ENCODE measurements at places on chromosomes 6 and 20.

GRCh38 chr6:157649311-157650260 is 173.5 kb upstream of the SNX9 start:
- DNase-seq, result no peak

DNA sequence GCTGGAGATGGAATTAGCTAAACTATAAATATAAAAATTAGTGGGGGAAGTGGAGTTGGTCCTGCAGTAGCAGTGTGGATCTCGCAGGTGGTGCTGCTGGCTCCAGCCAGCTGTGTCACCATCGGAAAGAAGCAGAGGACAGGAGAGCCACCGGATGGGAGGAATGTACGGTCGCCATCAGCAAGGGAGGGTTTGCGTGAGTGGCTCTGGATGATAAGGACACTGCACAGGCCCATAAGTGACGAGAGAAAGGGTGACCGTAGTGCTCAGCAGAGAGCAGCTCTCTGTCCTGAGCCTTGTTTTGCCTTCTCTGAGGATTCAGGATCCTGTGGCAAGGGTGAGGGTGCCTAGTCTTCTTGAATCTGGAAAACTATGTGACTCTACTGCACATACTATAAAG is 378.7 kb downstream of the ZFAND3 start:
- no peak for DNase-seq

DNA sequence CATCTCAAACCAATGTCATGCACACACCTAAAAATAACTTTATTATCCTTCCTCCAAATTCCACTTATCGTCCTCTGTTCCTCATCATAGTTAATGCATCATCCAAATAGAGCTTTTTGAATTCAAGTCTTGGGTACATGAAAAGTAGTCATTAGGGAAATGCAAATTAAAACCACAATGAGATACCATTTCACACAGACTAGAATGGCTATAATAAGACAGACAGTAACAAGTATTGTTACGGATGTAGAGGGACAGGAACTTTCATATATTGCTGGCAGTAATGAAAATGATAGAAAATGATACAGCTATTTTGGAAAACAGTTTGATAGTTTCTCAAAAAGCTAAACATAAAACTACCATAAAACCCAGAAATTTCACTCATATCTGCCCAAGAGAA is 59.1 kb downstream of the FHL5 start:
- DNase-seq, result no peak

- no peak for DNase-seq
Measured at GRCh38 chr6:1901556-1901955, 291.8 kb downstream of the FOXC1 start.

DNA sequence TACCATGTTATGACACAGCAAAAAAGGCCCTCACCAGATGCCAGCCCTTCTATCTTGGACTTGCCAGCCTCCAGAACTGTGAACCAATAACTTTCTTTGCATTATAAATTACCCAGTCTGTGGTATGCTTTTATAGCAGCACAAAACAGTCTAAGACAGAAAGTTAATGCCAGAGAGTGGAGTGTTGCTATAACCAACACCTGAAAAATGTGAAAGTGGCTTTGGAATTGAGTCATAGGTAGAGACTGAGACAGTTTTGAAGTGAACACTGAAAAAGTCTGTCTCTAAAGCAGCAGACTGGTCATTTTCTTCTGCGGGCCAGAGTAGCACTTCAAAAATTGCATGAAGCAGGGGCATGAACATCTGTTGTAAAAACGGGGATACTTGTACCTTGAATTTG is 28.0 kb upstream of the ASIP start:
- DNase-seq, result no peak

- DNase-seq, result no peak
Measured at GRCh38 chr20:3924304-3925112, 35.3 kb downstream of the PANK2 start.

DNA sequence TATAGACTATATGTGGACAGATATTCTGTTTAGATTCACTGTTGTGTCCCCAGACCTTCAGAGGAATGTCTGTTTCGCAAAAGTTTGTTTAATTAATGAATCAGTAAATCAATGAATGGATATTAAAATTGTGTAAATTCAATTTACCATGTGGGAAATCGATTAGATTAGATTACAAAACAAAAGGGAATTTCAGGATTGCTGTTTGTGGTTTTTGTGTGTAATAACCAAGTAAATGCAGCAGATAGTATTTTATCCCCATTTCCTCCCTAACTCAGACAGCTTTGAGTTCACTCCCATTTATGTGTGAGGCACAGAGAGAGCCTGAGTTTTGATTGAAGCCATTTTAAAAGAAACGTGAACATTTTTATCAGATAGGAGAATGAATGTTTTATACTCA is 214.8 kb downstream of the ADGB start:
- DNase-seq, result no peak

GRCh38 chr6:170093658-170094596 is 197.0 kb downstream of the DLL1 start:
- no peak for DNase-seq

DNA sequence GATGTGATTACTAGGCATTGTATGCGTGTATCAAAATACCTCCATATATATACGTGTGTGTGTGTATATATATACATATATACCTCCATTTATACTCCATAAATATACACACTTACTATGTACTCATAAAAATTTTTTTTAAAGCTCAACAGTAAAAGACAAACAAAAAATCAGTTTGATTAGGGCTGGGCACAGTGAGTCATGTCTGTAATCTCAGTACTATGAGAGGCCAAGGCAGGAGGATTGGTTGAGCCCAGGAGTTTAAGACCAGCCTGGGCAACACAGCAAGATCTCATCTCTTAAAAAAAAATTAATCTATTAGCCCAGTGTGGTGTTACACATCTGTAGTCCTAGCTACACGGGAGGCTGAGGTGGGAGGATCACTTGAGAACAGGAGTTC is 24.6 kb downstream of the PDSS2 start:
- DNase-seq, result no peak

DNA sequence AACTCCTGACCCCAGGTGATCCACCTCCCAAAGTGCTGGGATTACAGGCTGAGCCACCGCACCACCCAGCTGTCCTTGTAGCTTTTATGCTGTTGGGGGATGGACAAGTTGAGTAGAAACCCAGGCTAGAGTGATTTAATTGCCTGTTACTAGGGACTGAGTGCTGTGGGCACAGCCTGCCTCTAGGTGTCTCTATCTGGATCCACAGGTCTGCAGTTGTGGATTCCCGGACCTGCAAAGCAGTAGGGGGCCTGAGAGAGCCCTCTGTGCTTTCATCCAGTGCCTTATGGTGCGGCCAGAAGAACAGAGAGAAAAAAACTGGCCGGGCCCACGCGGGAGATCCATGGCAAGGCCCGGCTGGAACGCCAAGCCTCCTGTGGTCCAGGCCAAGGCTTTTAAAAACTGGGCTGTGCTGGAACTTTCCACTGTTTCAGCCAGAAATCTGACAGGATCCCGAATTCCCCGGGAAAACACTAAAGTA is 5.2 kb downstream of the SIRPA start:
- DNase-seq, result peak; percentile 82

DNA sequence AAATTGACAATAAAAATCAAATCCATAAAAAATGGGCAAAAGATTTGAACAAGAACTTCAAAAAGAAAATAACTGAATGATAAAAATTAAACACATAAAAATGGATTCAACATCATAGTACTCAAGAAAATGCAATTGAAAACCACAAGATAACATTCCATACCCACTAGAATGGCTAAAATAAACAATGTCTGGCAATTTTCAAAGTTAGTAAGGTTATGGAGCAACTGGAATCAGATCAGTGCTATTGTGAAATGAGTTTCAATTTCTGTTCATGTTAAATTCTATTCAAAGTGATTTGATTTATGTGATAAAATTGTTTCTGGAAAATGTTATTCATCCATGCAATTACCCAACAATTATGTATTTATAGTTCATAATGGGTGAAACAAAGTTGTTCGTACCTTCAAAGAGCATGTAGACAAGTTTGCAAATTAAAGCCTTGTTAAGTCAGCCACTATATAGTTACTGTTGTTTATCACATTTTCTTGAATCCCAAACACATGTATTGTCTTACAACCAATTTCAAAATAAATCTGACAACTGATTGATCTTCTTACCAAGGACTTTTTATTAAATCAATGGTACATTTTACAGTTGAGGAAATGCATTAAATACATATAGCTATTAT is 151.5 kb upstream of the CENPW start:
- no peak for DNase-seq

- no peak for DNase-seq
Measured at GRCh38 chr6:81876971-81877370, 124.5 kb upstream of the TENT5A start.

DNA sequence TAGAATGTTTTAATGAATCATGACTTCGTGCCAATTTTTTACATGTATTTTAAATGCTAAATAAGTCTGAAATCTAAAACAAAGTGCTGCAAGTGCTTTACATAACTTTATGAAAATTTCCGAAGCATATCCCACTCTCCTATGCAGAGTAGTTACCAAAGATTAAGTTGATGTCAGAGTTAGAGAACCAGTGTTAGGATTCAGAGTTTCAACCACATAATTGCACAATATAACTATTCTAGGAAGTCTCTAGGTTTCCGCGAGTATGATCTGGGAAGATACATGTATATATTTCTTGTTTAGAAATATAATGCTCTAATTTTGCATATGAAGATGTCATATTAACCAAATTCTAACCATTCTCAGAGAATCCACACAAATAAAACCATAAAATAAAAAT is 74.8 kb downstream of the ASCC3 start:
- peak; percentile 8 for DNase-seq

DNA sequence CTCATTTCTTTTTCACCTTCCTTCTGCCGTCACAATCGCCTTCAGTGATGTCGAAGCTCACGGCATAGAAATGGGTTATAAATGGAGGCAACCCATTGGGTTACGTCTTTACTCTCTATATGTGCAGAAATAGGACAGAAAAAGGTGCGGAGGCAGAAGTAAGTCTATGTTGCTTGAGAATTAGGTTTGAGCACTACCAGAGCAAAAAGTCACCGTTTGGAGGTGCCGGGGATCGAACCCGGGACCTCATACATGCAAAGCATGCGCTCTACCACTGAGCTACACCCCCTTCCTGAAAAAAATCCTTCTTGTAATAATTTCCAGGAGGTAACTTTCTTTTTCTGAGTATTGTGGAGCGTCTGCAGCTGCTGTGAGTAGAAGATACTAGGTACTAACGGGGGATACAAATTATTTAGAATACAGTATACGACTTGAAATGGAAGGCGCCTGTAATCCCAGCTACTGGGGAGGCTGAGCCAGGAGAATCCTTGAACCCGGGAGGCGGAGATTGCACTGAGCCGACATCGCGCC is 134.2 kb downstream of the TRIM27 start:
- peak; percentile 93 for DNase-seq

DNA sequence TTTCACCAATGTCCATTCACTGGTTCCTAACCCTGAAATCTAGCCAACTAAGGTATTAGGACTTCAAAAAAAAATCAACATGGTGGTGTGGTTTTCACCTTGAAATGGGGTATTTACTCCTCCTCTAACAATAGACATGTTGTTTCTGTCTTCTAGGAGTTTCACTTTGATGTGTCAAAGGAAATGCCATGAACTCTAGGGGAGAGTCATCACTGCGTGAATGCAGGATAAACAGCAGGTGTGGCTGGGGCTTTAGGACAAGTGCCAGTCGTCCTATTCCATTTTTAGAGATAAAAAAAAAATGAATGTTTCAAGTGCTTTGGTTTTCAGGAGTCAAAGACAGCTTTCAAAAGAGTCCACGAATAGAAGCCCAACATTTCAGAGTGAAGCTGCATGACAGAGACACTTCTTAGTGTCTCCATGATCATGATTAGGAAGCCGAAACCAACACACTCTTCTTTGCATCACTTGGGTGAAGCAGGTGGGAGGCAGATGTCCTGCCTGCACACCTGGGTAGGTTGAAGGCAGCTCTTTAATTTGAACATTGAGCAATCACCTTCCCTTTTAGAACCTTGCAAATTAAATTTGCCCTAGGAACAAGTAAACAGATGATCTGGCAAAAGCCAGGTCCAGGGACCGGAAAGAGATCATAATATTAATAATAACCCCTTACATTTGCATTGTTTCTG is 328.5 kb upstream of the PRDM1 start:
- DNase-seq, result no peak

DNA sequence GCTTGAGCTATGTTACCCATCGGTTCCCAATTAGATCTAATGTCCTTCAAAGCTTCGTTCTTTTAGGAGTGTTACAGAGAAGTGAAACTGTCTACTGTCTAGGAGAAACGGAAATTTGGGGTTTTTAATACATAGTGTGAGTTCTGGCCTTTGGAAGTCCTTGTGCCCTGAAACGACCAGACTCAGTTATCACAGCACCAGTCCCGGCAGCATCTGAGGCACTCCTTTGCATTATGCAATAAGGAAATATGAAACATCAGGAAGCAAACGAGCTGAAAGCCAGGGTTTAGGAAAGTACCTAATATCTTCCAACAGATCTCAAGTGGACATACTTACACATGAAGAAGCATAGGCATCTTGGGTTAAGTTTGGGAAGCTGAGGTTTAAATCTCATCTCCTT is 61.8 kb upstream of the ADGRF1 start:
- no peak for DNase-seq

GRCh38 chr6:6052216-6052615 is 45.5 kb upstream of the NRN1 start:
- no peak for DNase-seq

GRCh38 chr20:58100731-58101356 is 127.6 kb downstream of the ANKRD60 start:
- no peak for DNase-seq

DNA sequence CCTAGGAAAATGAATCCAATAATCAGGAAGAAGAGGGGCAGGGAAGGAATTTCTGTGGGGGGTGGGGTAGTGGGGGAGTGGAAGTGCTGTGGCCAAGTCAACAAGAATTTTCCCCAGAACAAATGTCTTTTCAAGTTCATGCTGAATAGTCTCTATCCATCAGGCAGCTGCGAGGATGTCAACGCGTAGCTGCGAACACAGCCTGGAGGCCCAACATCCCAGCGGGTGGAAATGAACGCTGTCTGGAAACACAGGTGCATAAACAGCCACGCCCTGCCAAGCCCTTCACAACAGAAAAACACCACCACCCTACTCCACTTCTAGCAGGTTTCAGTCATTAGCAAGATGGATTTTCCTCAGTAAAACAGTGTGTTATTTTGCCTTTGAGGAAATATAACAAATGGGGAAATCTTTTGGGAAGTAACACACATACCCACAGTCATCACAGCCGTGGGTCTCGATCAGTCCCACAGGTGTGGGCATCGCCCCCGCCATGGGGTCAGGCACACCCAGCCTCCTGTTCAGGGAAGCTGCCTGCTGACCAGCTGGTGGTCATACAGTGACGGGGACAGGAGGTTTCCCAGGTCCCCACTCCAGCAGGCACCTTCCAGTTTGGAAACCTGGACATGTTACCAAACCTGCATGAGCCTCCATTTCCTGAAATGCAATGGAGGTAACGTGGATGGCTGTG is 112.1 kb upstream of the THBS2 start:
- no peak for DNase-seq

GRCh38 chr6:154307696-154308425 is 48.7 kb downstream of the IPCEF1 start:
- DNase-seq, result no peak

Measured in KBM-7 (cell line).